GM12864 (cell line): ENCODE measurements at places on chromosomes 2 and 18.

GRCh38 chr2:7899923-7900322, 781.9 kb upstream of the ID2 start:
- DNase-seq = no peak

DNA sequence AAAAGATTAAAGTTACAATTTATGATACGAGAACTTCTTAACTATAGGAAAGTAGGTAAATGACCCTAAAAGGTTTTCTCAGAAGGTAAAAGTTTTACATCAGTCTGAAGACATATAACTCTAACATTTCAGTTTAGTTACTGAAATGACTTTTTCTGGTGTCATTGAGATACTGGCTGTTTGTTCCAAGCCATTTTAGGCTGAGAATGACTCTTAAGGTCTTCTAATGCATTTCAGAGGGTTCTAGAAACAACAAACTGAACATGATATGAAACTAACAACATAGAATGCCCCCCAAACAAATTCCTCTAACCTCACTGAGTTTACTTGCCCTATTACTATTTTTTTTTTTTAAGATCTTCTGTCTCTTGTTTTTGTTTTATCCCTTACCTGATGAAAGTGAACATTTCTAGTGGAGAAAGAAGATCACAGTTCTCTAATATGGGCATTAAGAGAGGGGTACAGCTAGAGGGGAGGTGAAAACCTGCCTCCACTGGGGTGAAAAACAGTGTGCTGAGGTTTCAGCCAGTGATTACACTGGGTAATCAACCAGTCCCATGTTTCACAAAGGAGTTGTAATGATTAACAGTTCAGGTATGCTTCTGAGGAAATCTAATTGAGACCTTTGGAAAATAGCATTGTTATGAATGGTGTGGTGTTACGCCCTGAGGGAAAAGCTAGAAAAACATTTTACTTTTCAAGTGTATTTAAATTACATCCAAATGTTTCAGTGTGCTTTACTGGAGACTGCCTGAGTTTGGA, 11.2 kb downstream of the NABP1 start:
- no peak for DNase-seq

DNA sequence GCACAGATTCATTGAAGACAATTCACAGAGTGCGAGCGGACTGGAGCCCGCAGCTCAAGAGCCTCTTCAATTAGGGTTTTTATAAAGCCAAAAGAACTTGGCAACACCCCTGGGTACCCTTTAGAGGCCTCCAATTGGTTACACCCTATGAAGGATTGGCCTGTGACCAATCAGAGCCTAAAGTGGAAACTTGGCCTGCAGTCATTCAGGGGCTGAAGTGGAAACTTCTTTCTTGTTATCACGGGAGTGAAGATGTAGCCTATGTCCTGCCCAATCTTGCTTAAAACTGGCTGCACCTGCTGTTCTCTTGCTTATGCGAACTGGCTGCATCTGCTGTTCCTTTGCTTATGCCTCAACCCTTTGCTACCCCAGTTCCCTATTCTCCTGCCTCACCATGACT, 1.8 kb upstream of the HJURP start:
- no peak for DNase-seq

DNA sequence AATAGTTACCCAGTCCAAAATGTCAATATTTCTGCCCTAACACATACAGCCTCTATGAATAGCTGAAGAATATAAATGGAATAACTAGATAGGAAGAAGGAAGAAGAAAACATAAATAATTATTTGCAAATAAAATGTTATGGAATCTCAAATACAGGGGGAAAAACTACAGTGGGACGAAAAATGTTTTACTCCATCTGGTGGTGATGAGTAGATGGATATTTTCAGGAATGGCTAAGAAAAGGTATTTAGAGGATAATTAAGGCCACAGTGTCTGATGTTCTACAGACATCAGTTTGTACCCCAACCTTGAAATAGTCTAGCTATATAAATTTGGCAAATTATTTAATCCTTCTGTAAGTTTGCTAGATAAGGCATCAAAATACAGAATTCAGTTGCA, 178.1 kb upstream of the FSHR start:
- DNase-seq = no peak

DNA sequence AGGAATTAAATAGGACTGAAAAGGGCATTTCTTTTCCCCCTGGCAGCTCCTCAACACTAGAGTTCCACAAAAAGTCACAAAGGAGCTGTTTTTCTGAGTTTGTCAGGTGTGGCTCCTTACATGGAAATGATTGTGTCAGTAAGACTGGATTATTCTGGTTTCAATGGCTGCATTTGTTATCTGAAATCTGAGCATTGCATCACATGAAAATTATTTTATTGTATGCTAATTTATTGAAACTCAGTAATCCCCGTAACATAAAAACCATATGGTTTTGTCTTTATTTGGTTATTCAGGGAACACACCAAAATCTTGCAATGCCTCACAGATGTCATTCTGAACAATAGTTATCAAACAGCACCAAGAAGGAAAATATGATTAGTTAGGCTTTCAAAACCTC, 439.7 kb upstream of the TNP1 start:
- no peak for DNase-seq

- no peak for DNase-seq
Measured at GRCh38 chr2:137659616-137660015, 304.7 kb upstream of the HNMT start.

- DNase-seq = no peak
Measured at GRCh38 chr18:63257453-63257852, 62.1 kb downstream of the BCL2 start.

DNA sequence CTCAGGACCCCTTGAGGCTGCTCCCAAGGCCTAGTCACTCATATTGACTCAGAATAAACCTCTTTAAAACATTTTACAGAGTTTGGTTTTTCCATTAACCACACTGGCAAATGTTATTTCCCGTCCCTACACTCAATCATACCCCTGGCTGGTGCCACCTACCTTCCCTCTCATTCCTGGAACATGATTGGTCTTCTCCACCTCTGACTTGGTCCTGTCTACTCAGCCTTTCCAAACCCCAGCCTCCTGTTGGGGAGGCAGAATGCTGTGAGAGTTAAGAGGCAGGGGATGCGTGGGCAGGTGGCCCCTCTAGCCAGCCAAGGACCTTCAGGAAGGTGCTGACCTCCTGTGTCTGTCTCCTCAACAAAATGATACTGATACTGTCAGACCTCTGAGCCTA, 149.3 kb downstream of the CABLES1 start:
- DNase-seq = no peak

GRCh38 chr18:5543036-5543680, 639 bp downstream of the EPB41L3 start:
- no peak for DNase-seq

GRCh38 chr18:10038268-10038667, 124.5 kb downstream of the VAPA start:
- no peak for DNase-seq
